Caudate nucleus (tissue), 63 donors: ENCODE measurements at places on chromosomes 5 and 9.

DNA sequence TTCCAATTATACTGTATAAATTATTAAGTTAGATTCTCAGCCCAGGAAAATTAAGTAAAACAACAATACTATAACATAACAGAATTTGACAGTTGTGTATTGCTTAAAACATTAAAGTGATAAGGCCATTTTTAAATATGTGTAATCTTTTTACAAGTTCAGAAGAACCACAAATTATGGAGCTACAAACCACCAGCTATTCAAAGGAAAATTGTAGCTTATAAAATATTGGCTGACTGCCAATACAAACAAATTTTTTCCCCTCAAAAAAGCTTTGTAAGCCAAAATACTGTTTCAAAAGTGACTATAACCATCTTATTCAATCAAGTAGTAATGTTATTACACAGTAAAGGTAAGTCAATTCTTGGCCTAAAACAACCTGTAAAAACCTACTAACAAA, 21.9 kb downstream of the STRBP start:
- no peak for DNase-seq

DNA sequence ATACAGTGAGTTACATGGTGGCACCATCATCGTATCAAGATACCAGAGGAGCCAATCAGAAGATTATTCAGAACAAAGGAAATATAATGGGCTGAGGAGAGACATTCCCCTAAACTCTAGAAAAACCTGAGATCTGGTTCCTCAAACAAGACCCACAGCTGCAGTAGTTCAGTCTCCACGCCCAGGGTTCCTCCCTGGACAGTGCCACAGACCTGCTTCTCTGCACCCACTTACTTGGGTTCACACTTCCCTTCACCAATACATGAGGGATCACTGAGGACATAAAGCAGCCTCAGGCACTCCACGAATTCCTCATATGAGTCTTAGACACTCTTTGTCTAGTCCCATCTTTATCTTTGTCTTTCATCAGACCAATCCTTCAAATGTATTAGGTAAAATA, 101.7 kb downstream of the APTX start:
- no peak for DNase-seq

GRCh38 chr9:6195714-6196360, 19.8 kb upstream of the IL33 start:
- no peak for DNase-seq

DNA sequence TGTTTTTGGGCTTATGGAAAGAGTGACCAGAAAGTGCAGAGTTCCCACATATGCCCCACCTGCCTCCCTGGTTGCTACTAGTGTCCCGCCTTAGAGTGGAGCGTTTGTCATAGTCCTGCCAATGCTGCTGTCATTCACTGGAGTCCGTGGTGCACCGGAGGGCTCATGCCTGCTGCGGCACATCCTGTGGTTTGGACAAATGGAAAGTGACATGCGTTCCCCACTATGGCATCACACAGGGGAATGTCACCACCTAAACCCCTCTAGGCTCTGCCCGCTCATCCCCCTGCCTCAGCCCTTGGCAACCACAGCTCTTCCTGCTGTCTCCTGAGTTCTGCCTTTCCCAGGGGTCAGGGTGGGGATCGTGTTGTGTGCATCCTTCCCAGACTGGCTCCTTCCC, 29.2 kb downstream of the IRX4 start:
- DNase-seq: no peak

- DNase-seq: no peak
These were observed 2.0 kb upstream of the CDC14B start for GRCh38 chr9:96621618-96622017.

DNA sequence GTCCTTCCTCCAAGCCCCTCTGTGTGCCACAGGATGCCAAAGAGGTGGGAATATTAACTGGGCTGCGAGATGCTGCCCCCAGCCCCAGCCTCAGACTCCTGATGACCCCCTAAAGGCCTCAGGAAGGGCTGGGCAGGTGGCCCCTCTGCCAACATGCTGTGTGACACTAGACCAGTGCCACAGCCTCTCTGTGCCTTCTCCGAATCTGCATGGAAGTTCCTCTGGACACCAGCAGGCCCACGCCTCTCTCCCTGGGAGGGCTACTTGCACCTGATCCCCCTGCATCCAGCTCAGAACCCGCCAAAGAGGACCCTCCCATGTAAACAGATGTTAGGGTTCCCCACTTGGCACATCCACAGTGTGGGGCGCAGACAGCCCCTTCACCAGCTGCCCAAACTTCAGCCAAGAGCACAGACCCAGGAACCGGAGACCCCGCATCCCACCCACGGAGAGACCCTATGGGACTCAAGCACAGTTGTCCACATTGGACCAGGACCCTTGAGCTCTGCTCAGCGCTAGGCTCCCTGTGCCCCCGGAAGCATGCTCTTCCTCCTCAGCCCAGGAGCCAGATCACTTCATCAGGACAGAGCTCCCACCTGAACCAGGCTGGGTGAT, 91.6 kb upstream of the LMX1B start:
- no peak for DNase-seq

- no peak for DNase-seq
These were observed 87.6 kb downstream of the ANKRD55 start for GRCh38 chr5:56145511-56145910.

DNA sequence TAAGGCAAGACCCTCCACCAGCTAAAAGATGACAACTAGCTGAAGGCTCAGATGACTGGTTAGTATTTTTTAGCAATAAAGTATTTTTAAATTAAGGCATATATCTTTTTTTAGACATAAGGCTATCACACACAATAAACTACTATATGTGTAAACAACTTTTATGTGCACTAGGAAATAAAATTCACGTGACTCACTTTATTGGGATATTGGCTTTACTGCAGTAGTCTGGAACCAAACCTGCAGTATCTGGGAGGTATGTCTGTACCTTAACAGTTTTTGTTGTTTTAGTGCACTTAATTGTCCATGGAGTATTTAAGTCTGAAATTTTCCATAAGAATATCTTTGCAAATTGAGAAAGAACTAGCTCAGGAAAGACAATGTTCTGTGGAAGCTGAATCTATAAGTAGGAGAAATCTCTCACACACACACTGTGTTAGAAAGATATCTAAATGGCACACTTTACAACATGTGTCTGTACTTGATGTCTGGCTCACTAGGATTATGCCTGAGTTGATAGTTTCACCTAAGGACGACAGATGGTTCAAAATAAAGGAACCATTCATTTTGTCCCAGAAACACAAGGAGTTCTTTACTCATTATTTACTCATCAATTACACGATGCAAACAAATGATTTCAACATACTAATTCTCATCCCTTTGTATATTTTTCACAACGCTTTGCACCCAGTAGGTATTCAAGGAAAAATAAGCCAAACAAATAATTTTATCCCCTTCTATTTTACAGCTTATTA, 4.6 kb downstream of the RAPGEF6 start:
- DNase-seq: no peak

DNA sequence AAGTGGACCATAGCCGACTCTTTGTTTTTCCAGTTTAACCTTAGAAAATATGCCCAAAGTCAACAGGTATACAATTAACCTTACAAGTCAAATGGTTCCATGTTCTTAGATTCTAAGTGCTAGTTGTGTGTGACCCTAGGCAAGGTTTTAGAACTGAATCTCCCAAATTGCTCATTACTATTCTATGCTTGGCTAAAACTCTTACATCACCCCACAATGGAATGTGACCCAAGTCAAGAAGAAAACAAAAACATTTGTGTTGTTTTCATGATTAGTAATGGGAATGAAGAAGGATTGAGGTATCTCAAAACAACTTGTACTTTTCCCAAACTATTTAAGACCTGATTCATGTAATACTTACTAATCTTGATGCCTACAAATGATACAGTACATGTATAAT, 159.2 kb downstream of the ARRDC3 start:
- DNase-seq: no peak

GRCh38 chr9:8183618-8184017, 384.0 kb upstream of the DMAC1 start:
- DNase-seq: no peak

GRCh38 chr5:74632947-74633356, 7.6 kb downstream of the ENC1 start:
- no peak for DNase-seq

GRCh38 chr5:83927140-83927733, 206.6 kb upstream of the HAPLN1 start:
- DNase-seq: peak; percentile 54

- DNase-seq: no peak
These were observed 67.8 kb upstream of the HSPB3 start for GRCh38 chr5:54387659-54388232.

- no peak for DNase-seq
These were observed 1.9 kb downstream of the GDA start for GRCh38 chr9:72151104-72151503.

DNA sequence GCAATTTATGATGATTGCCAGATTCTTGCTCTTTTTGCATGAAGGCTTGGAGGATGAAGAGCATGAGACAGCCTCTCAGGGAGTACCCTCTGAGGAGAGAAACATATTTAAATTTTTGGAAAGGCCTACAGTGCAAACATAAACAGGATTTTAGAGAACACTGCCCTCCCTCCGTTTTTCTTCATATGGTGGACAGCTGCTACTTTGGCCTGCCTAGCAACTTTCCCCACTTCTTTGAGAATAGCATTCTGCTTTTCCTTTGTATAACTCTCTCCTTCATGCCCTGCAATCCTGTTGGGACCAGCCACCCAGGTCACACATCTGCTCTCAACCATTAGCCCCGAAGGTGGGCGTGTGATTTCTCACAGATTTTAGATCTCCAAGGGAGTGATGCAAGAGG, 20.5 kb upstream of the TXN start:
- no peak for DNase-seq

- no peak for DNase-seq
These were observed 15.0 kb upstream of the HSPB3 start for GRCh38 chr5:54440456-54440893.

- DNase-seq: no peak
These were observed 10.9 kb upstream of the NKD2 start for GRCh38 chr5:997711-998110.

DNA sequence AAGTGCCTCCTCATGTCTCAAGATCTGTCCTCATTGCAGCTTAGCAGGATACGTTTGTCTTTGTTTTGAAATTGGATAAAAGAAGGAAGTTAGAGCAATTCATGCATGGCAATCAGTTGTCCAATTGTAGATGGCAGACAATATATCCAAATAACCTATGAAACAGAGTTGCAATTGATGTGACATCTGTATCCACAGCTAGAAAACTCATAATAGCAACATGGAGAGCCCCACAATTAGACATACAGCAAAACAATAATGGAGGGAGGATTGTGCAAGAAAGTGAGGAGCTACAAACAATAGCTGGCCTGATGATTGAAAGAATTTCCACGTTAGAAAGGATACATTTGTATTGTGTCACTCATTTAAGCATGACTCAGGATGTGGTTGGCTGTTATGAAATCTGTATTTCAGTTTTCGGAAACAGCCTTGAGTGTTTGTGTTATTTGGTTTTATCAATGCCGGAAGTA, 132.0 kb downstream of the FAM174A start:
- DNase-seq: no peak

DNA sequence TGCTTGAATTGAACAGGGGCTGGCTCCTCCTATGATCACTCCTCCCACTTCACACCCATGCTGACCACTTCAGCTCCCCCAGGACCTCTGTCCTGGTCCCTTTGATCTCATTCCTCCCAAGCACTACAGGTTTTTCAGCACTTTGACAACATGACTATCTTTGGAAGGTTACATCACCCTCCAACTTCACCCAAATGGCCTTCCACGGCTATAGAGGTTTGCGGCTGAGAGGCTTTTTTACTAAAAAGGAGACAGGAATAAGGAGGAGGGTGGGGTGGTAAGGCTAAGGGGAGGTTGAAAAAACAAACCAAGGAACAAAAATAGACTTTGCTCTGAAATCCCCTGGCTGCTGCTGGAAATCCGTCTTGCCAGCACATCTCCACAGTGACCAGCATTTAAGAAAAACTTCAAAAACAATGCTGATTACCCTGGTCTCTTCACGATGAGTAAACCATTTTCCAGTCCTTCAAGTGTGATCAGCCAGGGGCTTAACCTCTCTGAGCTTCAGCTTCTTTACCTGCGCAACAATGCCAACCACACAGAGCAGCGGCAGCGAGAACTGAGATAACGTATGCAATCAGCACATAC, 102.7 kb downstream of the DPYSL3 start:
- DNase-seq: no peak

DNA sequence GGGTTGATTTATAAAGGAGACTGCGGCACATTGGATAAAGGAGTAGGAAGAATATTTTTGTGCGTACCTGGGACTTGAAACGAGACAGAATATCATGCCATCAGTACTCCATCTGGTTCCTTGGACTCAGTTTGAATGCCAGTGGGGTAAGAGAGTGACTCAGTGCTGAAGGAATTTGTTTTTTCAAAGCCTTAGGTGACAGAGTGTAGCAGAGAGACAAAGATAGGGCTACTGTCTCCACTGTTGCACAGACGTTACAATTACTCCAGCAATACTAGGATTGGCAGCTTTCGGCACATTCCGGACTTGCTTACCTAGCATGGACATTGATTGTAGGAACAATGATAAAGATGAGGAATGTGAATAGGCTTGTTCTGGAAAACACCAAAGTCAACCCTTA, 250.7 kb downstream of the KCTD16 start:
- no peak for DNase-seq

GRCh38 chr9:82337351-82337750, 348.8 kb downstream of the SPATA31D1 start:
- no peak for DNase-seq

GRCh38 chr5:154162539-154163151, 27.9 kb upstream of the GALNT10 start:
- DNase-seq: no peak

- DNase-seq: no peak
These were observed 121.8 kb downstream of the ADAMTS12 start for GRCh38 chr5:33769968-33770367.

GRCh38 chr5:38316544-38317224, 58.3 kb downstream of the EGFLAM start:
- DNase-seq: no peak

- DNase-seq: no peak
These were observed 529 bp upstream of the TPM2 start for GRCh38 chr9:35690294-35690613.

GRCh38 chr9:89661391-89661949, 56.7 kb downstream of the GADD45G start:
- DNase-seq: no peak

DNA sequence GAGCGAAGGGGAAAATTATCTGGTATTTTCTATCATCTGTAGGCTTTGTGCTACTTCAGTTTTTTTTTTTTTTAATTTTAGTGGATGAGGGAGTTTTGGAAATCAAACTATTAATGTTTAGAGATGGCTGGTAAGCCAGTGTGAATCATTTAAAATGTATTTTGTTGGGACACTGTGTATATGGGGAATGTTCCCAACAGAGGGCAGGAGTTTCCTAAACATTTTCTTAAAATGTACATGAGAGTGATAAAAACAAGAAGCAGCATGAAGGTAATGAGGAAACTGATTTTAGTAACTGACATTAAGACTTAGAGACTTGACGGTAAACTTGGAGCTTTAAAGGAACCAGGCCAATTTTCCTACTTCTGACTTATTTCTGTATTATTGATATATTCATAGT, 68.2 kb upstream of the ITGA2 start:
- DNase-seq: no peak
